Karpas-422 (cell line): ENCODE measurements at places on chromosomes 7 and 10.
A peak's percentile ranks its signal among the peaks of the same experiment; 100 is the strongest.

DNA sequence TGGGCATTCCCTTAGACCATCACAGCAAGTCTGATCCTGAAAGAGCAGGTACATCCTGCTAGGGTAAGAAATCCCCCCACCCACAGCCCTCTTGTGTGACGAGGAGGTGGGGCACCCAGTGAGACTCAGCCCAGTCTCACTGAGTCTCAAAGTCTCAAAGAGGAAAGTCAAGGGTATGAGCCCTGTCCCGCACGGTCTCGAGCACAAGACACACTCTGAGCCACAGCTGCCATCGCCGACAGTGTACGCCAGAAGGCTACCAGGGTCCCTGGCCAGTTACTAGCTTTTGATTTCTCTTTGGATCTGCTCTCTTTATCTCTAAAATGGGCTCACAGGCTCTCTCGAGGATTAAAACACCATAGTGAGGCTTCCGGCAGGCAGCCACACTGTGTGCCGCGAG, 190.2 kb downstream of the TNS3 start:
- no peak for DNase-seq

- DNase-seq = no peak
These were observed 47.3 kb downstream of the LRRN3 start for GRCh38 chr7:111138193-111138569.

DNA sequence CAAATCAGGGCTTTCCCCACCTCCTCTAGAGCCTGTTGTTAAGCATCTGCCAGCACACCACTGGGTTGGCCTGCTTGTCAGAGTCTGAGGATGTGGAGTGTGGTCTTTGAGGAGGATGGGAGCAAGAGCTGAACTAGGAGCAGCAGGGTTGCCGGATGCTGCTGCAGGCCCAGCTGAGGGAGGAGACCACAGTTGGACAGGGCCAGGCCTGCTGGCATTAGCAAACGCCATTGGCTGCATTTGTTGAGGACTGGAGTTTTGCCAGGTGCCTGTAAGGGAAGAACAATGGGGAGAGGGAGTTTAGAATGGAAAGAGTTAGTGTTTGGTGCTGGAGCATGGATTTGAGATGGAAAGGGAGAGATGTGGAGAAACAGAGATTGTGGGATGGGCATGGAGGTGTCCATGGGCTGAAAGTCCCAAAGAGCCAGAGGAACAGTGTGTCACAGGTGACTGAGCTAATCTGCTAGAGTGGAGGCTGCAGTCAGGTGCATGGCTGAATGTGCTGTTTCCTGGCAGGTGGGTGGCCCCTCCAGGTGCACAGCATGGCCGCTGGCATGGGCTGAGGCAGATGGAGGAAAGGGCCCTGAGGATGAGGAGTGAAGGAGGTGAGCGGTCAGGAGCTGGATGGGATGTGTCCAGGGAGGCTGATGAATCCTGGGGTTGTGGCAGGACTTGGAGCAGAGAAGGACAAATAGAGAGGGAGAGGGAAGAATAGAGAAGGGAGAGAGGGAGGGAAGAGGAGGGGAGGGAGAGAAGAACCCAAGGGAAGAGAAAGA, 40.7 kb downstream of the LEP start:
- DNase-seq = no peak

- no peak for DNase-seq
These were observed 394.8 kb upstream of the IGFBP3 start for GRCh38 chr7:46315891-46316290.

DNA sequence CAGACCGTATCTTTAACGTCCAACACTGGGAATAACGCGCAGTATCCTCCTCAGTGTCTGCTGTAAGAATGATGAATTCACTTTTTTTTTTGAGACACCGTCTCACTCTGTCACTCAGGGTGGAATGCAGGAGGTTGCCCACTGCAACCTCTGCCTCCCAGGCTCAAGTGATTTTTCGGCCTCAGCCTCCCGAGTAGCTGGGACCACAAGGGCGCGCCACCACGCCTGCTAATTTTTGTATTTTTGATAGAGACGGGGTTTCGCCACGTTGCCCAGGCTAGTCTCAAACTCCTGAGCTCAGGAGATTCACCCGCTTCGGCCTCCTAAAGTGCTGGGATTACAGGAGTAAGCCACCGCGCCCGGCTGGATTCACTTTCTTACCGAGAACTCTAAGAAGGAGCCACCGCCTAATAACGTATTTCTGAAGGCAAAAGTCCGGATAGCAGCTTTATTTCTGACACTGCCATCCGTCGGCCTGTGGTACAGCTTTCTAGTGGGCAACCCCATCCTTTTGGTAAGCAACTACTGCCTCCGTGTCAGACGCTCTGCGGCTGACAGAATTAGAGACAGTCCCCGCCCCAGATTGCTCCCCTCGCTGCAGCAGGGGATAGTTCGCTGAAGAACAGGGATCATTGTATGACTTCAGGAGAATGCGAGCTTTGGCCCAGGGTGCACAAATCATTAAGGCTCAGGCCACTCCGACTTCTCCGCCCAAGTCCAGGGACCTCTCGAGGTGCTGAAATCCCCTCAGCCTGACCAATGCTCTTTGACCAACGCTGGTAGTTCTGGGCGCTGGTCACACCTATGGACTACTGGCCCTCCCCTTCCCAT, 662 bp downstream of the POLR3A start:
- peak; percentile 52 for DNase-seq

- peak; percentile 30 for DNase-seq
These were observed 16.3 kb downstream of the OR2AE1 start for GRCh38 chr7:99860281-99861127.

GRCh38 chr10:17066807-17067206, 62.8 kb downstream of the CUBN start:
- DNase-seq = no peak

GRCh38 chr7:1985042-1985441, 247.7 kb downstream of the MAD1L1 start:
- DNase-seq = no peak

DNA sequence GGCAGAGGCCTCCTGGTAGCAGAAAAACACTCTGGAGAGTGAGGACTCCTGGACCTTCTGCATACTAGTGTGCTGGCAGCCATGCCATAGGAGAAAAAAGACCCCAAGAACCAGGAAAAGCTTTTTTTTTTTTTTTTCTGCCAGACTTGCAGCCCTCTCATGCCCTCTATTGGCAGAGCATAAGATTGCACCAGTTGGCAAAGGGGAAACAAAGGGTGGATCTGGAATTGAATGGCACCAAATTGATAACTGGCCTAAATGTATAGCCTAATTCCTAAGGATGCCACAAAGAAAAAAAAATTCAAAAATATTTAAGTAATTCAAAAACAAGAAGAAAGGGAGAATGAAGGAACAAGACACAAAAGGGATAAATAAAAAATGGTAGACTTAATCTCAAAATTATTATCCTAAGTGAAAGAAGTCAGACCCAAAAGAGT, 112.5 kb upstream of the GHITM start:
- DNase-seq = peak; percentile 55

DNA sequence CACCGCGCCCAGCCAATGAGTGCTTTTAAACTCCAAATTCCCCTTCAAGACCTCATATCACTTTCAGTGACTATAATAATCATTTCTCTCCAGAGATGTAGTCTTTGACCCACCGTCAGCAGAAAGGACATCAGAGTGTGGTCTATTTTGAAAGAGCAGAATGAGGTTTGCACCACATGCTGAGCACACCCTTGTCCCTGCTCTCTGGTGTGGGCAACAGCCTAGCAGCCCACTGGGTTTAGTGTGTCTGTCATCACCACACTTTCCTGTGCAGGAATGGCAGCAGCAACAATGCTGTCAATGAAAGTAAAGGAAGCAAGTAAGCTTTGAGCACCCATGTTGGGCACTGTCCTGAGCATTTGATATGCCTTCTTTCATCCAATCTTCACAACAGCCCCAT, 122.4 kb downstream of the PLXNA4 start:
- DNase-seq = no peak

DNA sequence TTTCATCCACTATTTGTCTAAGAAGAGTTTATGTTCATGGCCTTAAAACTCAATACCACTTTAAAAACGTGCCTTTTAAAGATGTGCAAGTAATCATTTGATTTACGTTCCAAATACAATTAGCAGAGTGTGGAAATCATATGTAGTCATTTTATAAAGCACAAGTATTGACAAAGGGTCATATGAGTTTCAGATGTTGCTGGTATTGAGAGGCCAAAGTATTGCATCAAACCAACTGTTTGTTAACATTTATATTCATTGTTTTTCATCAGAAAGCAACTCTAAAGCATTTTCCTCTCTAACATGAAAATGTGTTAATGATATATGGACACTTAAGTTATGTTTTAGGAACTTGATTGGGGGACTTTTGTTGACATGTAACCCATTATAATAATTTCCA, 11.5 kb upstream of the TSGA13 start:
- no peak for DNase-seq

DNA sequence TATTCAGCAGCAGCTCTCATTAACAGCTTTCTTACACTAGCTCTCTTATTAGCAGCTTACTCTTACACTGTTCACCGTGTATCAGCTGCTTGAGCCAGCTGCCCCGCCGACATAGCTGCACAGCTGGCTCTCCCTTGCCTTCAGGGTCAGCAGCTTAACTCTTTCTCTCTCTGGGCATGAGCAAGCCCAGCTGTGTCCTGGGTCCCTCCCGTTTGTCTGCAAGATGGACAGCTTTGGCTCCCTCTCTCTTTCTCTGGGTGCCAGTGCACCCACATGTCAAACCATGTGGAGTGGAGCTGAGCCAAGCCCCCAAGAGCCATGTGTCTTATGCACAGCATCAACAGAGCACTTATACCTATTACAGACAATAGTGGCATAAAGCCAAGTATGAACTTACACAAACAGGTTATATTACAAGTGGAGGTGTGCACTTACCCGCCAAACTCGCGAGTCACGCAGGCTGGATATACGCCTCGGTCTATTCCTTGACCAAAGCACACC, 35.7 kb upstream of the MTPAP start:
- peak; percentile 93 for DNase-seq

- DNase-seq = no peak
These were observed 163.2 kb downstream of the JAZF1 start for GRCh38 chr7:28017372-28017771.

GRCh38 chr10:121595806-121596688, 2.2 kb downstream of the FGFR2 start:
- no peak for DNase-seq

GRCh38 chr7:151741585-151741984, 135.3 kb downstream of the PRKAG2 start:
- no peak for DNase-seq

GRCh38 chr7:14487701-14488395, 414.7 kb downstream of the DGKB start:
- DNase-seq = no peak

GRCh38 chr7:138684340-138684739, 16.8 kb downstream of the SVOPL start:
- no peak for DNase-seq

DNA sequence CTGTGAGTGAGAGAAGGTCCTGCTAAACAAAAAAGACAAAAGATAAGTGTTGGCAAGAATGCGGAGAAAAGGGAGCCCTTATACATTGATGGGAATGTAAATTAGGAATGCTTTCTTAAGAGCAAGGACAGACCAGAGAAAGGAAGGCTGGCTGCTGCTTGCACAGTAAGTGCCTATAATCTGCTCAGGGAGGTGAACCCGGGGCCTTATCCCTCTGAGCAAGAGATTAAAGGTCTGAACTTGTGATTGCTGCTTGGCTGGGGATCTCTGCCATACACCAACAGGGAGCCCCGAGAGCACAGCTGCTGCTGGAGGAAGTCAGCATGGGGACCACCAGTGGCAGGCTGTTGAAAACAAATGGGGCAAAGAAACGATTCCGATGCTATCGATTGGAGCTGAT, 32.0 kb upstream of the CRTAC1 start:
- no peak for DNase-seq

DNA sequence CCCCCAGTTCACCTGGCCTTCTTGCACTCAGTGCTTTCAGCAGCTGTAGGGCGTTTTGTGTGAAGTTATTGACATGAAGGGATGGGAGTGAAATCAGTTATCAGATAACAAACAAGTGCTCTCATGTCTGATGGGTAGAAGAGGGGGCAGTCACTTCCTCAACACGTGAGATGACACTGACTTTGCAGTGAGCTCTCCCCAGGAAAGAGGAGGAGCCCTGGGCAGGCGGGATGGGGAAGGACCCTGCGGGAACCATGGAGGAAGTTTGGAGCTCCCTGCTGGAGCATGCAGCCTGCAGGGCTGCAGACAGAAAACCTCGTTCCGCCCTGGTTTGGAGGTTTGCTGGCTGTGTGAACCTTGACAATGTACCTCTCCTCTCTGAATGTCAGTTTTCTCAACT, 38.7 kb downstream of the GPR26 start:
- DNase-seq = no peak

DNA sequence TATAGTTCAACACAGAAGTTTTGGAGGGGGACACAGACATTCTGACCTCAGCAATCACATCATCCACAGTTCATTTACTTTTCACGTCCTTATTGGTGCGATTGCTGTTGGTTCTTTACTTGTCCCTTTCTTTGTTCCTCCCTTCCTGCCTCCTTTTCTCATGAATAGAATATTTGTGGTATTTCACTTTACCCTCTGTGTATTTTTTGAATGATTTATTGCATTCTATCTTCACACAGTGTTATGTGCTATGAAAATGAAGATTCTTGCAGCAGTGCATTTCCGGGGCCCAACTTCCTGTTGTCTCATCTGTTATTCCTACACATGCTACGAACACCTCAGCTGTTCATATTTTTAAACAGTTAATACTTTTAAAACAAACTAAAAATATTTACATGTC, 179.6 kb downstream of the ZMYND11 start:
- DNase-seq = no peak

DNA sequence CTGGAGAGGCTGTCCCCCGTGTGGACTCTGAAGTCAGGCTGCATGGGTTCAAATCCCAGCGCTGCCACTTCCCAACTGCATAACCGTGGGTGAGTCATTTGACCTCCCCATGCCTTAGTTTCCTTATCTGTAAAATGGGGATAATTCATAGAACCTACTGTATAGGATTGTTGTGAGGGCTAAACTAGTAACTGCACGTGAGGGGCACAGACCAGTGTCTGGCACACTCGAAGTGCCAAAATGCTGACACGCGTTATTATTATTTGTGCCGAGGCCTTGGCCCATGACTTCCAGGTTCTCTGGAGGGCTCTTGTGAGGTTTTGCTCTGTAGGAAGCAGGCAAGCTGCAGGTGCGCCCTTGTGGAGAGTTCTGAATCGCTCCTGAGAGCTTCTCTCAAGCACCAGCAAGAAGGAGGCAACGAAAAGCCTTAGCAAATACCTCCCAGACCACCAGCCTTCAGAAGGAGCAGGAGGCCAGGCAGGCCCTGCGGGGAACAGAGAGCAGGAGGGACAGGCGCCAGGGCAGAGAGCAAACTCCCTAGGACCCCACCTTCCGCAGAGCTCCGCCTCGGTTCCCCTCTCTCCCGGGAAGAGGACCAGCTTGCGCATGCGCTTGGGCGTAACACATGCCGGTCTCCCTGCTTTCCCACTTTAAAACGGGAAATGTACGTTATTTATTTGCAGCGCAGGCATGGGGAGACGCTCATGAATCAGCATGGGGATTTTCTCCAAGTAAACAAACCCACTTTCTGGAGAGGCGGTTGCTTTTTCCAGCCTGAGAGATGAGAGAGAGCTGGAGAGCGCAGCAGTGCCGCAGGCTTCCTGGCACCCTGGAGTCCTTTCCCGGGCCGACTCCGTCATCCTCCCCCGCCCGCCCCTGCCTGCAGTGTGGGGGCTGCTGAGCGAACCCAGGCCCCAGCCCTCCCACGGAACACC, 39.6 kb downstream of the SORCS3 start:
- no peak for DNase-seq
